ENCODE measurements at places on chromosomes 3 and 15.

- no peak for DNase-seq
Observed at GRCh38 chr15:53974813-53975212, 3.4 kb upstream of the UNC13C start.

DNA sequence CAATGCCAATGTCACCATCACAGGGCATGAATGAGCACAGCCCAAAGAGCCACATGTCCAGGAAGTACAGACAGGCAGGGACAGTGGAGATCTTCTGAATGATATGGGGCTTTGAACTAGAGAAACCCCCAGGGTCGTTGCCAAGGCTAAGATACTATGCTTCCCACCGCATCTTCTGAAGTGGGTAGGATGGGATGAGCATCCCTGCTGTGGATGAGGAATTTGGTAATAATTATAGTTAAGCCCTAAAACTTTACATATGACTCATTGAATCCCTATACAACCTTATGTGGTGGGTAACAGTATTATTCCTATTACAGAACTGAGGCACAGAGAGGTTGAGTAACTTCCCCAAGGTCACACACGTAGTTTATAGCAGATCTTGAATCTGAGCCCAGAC is 44.2 kb downstream of the WNT5A start:
- no peak for DNase-seq

GRCh38 chr15:35445891-35446290 is 100.1 kb downstream of the DPH6 start:
- no peak for DNase-seq

DNA sequence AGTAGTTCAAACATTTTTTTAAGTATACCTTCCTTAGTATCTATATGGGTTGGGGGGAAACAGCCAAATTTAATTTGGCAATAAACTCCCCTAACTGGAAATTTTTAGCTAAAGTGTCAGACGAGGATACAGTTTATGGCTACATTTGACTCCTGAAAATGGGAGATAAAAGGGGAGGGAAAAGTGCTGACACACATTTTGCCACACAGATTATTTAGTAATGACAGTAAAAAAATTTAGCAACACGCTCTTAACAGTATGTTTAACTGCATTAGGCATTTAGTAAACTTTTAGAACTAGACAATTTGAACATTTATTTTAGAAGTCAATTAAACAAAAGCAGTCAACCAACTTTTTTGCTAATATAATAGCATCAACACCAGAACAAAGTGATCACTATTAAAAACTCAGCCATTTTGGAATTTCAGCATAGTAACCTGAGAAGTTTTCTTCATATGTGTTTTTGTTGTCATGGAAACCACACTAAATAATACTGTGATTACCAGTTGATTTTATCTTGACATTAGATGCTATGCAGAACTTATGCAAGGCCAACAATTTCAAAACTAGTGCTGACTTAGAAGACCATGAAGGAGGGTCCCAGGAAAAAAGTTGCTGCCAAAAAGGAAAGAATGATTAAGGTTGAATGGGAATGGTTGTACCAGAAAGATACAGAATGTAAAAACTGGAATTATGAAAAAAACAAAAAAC is 47.0 kb upstream of the TFG start:
- DNase-seq: no peak

GRCh38 chr3:179098388-179099077 is 26.9 kb upstream of the ZMAT3 start:
- DNase-seq: no peak

DNA sequence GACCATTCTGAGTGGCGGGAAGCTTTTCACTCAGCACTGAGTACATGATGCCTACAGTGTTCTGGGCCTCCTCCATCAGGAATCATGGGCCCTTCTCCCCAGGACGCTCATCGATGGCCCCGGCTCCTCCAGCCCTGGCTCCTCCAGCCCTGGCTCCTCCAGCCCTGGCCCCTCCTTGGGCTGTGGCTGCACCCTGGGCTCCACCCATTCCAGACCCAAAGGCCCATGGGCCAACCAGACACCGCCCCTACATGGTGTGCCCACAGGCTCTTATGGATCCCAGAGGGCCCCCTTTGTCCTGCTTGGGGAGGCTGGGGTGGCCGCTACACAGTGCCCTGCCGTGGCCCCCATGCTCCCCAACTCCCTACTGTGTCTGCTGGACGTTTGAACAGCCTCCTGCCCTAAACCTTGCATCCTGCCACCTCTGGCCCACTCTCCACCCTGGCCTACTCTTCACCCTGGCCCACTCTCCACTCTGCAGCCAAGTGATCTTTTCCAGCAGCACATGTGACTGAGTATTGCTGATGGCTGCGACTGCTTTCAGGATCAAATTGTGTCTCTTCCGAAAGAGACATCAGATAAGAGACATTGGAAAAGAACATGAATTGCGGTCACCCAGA is 57.9 kb downstream of the APBA2 start:
- no peak for DNase-seq

DNA sequence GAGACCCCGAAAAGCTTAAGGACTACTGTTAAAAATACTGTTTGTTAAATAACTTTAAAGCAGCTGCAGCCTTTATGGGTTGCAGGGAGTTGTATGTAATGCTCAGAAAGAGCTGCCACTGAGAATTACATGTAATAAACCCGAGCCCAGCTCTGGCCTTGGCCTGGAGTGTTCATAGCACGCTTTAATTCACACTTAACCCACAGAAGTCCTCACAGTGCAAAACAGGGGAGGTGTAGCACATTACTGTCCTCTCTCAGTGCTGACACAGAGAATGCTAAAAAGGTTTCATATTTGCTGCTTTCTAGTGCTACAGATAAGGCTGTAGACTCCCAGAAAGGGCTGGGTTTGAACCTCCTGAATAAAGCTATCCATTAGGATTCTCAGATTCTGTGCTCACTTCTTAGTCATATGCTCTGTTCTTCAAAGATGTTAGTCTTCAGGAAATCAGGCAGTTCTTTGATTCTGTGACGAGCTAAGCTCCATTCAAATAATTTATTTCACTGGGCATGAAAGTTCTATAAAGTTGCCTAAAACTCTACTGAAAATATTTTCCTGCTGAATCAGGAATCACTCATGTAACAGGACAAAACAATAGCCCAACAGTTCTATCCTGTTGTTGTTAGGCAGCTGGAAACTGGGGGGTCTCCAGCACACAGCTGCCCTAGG is 108.0 kb downstream of the SENP2 start:
- DNase-seq: no peak

DNA sequence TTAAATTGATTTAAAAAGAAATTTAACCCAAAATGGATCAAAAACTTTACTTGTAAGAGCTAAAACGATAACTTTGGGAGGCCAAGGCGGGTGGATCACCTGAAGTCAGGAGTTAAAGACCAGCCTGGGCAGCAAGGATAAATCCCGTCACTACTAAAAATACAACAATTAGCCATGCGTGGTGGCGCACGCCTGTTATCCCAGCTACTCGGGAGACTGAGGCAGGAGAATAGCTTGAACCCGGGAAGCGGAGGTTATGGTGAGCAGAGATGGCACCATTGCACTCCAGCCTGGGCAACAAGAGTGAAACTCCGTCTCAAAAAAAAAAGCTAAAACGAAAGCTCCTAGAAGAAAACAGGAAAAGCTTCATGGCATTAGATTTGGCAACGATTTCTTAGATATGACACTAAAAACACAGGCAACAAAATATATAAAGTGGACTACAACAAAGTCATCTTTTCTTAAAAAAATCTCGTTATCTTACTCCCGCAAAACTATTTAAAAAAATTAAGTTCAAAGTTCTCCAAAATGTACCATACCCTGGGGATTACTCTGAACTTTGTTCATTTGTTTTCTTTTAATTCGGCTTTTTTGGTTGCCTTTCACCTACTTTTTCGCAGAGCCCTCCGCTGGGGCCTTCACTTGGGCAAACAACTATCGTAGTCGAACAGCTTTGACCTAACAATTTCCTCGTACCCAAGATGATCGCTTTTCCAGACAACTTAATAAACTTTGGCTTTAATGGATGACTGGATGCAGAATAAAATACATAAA is 2.9 kb downstream of the HDDC3 start:
- DNase-seq: no peak

DNA sequence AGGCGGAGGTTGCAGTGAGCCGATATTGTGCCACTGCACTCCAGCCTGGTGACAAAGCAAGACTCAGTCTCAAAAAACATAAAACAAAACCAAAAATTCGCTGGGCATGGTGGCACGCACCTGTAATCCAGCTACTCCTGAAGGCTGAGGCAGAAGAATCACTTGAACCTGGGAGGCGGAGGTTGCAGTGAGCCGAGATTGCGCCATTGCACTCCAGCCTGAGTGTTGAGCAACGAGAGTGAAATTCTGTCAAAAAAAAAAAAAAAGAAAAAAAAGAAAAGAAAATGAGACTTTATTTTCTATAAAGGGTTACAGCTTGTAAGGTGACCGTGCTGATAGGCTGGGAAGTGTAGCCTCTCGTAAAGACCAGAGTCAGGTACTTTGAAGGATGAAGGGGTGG is 6.0 kb upstream of the HACD3 start:
- no peak for DNase-seq

- no peak for DNase-seq
Observed at GRCh38 chr15:25056484-25057425, 102.0 kb downstream of the SNRPN start.

- no peak for DNase-seq
Observed at GRCh38 chr3:178768072-178768864, 232.0 kb downstream of the KCNMB2 start.

GRCh38 chr3:24181256-24181655 is 236.2 kb downstream of the NR1D2 start:
- no peak for DNase-seq

DNA sequence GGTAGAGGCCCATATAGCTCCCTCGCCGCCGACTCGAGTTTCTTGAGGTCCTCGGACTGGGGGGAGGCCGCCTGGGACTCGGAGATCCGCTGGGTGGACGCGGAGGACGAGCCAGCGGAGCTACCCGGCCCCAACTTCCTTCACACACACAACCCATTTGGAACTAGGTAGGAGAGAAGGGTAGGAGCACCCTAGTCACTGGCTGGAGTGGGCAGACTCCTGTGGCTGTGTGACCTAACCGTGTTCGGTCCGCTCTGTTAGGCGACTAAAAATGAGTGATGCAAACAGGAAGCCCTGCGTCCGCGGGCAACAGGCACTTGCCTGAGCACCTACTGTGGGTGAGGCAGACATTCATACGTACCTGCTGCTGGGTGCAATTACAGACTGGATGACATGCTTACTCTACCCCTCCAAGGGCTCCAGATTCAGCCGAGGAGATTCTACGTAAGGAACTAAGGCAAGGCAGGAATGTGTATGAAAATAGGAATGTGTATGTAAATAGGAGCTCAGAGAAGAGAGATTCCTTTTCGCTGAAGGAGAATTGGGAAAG is 4.6 kb upstream of the SIN3A start:
- DNase-seq: peak; percentile 78

GRCh38 chr3:42014921-42015533 is 53.1 kb upstream of the ULK4 start:
- peak; percentile 44 for DNase-seq

- no peak for DNase-seq
Observed at GRCh38 chr15:95169541-95170459, 938.4 kb downstream of the MCTP2 start.

- no peak for DNase-seq
Observed at GRCh38 chr3:101845425-101845824, 3.9 kb upstream of the NFKBIZ start.

- no peak for DNase-seq
Observed at GRCh38 chr3:88033808-88034207, 25.0 kb downstream of the CGGBP1 start.

All from activated CD4-positive, alpha-beta T cell treated with anti-CD3 and anti-CD28 coated beads for 36 hours (primary cell).